ENCODE measurements at places on chromosomes 6 and 20.

GRCh38 chr6:72977114-72977513 lies 248.2 kb downstream of the KHDC1L start:
- DNase-seq = no peak

DNA sequence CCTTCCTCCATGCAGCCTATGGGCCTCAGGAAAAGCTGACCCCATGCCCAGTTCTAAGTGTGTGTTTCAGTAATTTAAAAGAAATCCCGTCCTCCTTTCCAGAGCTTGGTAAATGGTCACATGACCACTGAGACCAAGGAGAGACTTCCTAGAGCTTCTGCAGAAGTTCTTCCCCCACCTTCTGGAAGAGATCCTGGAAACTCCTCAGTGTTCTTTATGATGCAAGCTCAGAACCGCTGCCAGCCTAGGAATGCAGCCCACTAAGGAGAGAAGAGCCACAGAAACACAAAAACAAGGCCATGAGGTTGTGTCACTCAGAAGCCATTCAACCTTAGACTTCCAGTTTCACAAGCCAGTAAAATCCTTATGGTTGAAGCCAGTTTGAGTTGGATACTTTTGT lies 348.4 kb downstream of the TPBG start:
- no peak for DNase-seq

DNA sequence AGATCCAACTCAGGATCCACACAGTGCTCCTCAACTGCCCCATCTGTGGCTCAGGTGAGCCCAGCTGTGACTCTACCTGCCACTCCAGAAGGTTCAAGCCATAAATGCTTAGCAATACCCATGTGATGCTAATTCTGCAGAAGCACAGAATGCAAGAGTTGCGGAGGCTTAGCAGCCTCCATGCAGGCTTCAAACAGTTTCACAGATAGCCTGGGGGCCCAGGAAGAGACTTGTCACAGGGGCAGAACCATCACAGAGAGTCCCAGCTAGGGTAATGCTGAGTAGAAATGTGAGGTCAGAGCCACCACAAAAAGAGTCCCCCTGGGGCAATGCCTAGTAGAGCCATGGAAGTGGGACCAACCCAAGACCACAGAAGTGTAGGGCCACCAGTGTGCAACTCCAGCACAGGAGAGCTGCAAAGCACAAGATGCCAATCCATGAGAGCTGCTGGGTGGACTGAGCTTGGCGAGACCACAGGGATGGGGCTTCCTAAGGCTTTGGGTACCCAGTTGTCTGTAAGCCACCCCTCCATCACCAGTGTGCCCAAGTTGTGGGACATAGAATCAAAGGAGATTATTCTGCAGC lies 283.9 kb downstream of the UBE3D start:
- DNase-seq = no peak

DNA sequence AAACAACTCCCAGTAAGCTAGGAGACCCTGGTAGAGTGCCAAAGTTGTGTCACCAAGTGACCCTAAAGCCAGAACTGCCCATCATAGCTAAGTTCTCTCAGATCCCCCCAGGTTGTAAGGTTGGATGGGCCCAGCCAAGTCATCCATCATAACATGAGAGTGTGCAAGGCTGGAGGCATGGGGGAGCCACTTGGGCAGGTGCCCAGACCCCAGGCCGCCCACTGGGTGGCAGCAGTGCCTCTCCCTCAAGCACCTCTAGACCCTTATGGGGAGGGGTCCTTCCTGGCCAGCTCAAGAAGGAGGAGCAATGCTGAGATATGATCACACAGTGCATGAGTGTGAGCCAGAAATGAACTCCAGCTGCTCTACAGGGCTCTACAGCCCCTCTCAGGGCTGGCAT lies 154.5 kb downstream of the MYLK4 start:
- no peak for DNase-seq

DNA sequence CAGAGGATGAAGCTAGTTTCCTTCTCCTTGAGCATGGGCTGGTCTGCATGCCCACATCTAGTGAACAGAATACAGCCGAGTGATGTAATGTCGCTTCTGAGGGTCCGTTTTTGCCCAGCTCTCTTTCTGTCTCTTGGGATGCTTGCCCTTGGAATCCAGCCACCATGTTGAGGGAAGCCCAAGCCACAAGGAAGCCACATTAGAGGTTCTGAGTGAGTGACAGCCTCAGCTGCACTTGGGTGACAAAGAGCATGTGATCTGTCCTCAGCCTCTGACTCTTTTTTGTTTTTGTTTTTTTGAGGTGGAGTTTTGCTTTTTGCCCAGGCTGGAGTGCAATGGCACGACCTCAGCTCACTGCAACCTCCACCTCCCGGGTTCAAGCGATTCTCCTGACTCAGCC lies 100.6 kb upstream of the SALL4 start:
- no peak for DNase-seq

- no peak for DNase-seq
Measured at GRCh38 chr6:122753000-122753687, 26.4 kb upstream of the FABP7 start.

GRCh38 chr20:37870294-37870693 lies 32.6 kb upstream of the VSTM2L start:
- DNase-seq = no peak

DNA sequence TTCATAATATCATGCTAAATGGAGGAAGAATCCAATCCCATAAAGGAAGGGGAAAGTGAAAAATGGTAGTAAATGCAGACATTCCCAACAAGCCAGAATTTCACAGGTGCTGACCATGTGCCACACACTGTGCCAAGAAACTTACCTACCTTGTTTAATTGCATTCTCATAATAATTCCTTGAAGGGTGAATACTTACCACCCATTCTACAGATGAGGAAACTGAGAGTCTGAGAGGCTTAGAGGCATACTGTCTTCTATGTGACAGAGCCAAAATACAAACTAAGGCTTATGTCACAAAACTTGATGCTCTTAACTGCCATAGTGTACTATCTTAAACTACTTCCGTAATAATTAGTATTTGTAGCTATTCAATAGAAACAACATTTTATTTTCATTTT lies 454.7 kb downstream of the UTRN start:
- DNase-seq = no peak

GRCh38 chr6:14974792-14975470 lies 270.9 kb upstream of the JARID2 start:
- no peak for DNase-seq

GRCh38 chr6:53598265-53598907 lies 53.5 kb upstream of the GCLC start:
- no peak for DNase-seq
